ENCODE measurements at places on chromosomes 4 and X.
A peak's percentile ranks its signal among the peaks of the same experiment; 100 is the strongest.

DNA sequence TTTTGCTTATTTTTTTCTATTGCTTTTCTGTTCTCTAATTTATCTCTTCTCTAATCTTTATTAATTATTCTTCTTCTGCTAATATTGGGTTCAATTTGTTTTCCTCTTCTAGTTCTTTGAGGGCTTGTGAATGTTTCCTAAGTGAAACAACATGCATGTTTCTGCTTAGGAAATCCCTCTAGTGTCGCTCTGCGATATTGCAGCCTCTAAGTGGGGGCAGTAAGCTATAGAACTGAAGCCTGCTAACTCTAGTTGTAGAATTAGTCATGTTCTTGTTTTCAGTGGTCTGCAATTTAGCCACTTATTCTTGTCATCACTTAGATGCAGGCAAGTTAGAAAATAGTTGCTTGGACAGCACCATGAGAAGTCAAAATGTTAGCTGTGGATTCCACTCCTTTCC is 222.6 kb downstream of the SPIN4 start:
- DNase-seq, result no peak

DNA sequence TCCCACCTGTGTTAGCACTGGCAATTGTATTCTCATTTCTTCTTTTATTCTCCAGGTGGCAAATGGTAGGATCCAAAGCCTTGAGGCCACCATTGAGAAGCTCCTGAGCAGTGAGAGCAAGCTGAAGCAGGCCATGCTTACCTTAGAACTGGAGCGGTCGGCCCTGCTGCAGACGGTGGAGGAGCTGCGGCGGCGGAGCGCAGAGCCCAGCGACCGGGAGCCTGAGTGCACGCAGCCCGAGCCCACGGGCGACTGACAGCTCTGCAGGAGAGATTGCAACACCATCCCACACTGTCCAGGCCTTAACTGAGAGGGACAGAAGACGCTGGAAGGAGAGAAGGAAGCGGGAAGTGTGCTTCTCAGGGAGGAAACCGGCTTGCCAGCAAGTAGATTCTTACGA is 176.9 kb downstream of the PTTG2 start:
- no peak for DNase-seq

- DNase-seq, result no peak
These were observed 1512.0 kb downstream of the ARAP2 start for GRCh38 chr4:34732176-34732950.

DNA sequence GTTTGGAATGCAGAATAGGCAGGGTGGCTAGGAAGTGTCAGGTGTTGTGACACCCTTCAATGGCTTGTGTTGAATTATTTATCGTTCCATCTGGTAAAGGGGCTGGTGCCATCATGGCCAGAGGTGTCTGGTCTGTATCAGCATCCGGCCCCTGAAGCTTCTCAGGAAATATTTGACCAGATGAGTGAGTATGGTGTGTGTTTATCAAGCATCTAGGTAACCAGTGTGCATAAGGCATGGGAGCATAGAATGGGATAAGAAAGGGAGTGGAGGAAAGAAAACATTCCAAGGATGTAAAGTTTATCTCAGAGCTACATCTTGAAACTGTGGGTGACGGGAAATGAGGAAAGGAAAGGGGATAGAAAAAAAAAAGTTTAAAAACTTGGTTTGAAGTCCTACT is 109.4 kb downstream of the KLHL4 start:
- no peak for DNase-seq

- DNase-seq, result no peak
These were observed 5.7 kb downstream of the IL15 start for GRCh38 chr4:141642063-141642462.

GRCh38 chr4:166875821-166876220 is 358.5 kb downstream of the SPOCK3 start:
- no peak for DNase-seq

GRCh38 chrX:95044331-95044730 is 1370.3 kb downstream of the FAM133A start:
- DNase-seq, result no peak

DNA sequence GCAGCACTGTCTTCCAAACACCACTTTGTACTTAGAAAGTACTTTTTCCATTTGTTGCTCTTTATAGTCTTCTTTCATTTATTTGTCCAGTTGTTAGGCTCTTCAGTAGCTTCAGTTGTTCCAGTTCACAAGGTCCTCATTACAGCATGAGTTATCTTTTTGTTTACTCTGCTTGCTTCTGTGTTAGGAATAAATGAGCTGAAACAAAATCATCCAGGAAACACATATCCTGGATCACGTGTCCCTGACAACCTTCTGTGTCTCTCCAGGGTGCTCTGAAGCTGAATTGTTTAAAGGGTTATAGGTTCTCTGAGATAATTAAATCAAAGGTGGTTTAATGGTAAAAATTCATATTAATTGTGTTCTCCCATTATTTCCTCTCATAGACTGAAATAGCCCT is 19.9 kb upstream of the KLHL8 start:
- DNase-seq, result no peak

DNA sequence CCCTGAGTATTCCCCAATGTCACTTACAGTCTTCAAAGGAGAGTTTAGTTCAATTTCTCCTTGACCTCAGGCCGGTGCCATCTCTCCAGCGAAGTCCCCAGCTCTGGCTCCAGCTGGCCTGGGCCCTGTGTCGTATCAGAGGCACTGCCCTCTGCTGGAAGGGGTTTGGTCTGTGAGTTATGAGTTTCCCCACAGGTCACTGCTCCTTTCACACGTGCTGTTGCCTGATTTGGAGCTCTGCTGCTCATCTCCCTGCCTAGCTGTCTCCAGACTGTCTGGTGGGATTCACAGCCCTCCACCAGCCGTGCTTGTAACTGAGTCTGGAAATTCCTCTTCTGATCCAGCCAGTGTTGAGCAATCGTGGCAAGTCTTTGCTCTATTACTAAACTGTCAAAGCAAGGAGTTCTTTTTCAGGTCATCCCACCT is at the start of gene RAP2C:
Gene RAP2C, minus strand, starts transcription at position 105 of the 426 bp plus-strand sequence. CDS start 2,179 bp downstream, outside the sequence.
- DNase-seq, result peak; percentile 24

DNA sequence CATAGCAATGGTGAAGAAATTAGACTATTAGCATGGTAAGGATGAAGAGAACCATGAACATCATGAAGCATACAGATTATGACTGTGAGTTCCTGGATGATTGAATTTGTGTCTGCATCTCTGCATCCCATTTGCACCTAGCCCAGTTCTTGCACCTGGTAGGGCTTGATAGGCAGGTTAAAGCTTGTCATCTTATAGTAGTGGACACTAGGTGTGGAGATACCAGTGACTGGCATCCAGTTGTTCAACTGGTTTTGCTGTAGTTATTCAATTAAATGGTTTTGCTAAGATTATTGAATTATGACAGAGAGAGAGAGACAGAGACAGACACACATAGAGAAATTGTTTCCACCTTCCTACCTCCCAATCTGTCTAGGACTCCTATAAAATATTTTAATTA is 5.0 kb downstream of the ADH7 start:
- no peak for DNase-seq

- no peak for DNase-seq
These were observed 14.3 kb downstream of the ANTXR2 start for GRCh38 chr4:80058740-80059139.

- no peak for DNase-seq
These were observed 246.7 kb upstream of the TLL1 start for GRCh38 chr4:165626316-165626715.
